ENCODE measurements at places on chromosomes 11 and 22.

DNA sequence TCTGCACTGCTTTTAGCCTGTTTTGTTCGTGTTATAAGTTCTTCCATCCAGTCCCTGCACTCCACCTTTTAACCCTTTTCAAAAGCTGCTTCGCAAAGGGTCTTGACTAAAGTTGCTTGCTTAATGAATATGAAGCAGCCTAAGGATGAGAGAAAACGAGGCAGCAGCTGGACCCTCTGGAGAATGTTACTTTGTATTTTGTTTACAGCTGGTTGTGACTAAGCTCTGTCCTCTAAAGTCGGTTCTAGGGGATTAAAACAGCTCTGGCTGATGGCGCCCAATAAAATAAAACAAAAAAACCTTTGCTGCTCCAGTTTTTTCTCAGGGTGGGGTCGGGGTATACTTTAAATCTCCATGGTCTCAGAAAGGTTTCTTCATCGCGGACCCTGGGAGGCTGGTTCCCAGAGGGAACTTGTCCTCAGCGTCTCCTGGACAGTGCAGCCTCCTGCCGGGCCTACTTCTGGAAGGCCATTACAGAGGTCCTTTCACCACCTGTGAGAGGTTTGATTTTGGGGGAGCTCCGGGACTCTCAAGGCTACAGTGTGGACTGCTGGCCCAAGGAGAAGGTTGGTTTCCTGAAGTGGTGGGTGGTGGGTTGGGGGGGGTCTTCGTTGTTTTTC lies 836 bp upstream of the RBM4 start:
- no peak for DNase-seq

- DNase-seq = no peak
These were observed 51.5 kb upstream of the GAL start for GRCh38 chr11:68632802-68633201.

- DNase-seq = no peak
These were observed 2.6 kb upstream of the ME3 start for GRCh38 chr11:86675017-86675416.

- DNase-seq = no peak
These were observed 2.8 kb upstream of the OR51M1 start for GRCh38 chr11:5380740-5381342.

- no peak for DNase-seq
These were observed 18.4 kb downstream of the PARVB start for GRCh38 chr22:44042249-44043218.

GRCh38 chr11:95485115-95485900 lies 254.3 kb upstream of the SESN3 start:
- DNase-seq = no peak

DNA sequence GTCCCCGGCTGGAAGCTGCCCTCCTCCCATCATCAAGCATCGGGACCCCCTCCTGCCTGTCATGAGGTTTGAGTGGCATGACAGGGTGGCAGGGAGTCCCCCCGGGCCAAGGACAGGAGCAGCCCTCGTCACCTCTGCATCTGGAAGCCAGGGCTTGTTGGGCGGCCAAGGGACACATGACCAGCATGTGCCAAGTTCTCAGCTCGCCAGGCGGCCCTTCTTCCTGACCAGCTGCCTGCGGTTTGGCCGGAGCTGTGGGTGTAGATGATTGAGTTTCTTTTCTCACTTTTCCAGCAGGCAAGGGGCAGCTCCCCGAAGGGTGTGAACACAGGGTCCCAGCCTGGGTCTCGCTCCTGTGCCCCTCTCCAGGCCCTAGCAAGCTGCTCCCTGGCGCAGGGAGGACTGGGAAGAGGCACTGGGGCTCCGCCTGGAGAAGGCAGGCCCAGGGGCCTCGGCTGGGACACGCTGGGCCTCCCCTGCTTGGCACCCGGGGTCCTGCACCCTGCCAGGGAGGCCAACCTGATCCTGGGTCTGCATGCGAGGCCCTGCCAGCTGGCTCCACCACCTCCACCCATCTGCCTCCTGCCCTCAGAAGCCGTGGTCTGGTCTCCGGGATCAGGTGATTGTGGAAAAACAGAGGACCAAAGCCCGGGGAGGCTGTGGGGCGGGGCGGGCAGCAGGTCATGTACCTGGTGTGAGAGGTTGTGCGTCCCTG lies 13.4 kb downstream of the ARHGAP8 start:
- no peak for DNase-seq

GRCh38 chr11:131811383-131811782 lies 441.0 kb downstream of the NTM start:
- DNase-seq = no peak

DNA sequence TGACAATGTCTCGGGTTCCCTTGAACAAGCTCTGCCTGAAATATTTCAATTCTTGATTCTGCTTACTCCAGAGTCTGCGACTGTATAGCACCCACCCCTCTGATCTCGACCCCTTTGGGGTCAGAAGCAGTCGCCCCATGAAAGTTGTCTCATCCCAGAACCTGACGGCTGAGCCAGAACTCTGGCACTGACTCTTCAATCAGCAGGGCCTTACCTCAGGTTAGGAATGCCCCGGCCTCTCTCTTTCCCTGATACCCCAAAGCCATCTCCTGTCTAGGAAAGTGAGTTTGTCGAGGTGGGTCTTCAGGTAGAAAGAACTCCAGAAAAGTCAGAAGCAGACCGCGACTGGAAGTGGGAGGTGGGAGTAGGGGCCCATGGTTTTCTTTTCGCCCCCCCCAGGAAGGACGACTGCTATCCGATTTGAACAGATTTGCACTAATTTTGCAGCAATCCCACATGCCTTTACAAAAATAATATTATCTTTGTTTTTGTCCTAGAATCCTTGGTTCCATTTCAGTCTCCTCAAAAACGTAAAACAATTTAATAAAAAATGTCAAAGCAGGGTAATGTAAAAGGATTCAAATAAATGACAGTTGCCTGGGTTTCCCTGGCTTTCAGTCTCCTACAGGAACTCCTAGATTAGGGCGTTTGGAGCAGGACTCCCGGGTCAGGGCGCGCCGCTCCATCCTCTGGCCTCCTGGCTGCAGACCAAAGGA lies 898 bp upstream of the ROBO3 start:
- DNase-seq = no peak

DNA sequence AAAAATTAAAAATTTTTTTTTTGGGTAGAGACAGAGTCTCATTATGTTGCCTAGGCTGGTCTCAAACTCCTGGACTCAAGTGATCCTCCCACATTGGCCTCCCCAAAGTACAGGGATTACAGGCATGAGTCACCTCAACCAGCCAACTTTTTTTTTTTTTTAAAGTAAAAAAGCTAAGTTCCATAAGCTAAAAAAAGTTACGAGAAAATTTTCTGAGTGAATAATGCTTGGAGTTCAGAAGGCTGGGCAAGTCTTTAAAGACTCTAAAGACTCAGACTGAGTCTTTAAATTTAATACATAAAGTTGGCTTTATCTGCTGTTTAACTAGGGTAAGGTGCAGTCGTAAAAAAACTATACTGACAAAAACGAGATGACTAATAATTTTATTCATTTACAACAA lies 5.6 kb downstream of the DDX6 start:
- no peak for DNase-seq

DNA sequence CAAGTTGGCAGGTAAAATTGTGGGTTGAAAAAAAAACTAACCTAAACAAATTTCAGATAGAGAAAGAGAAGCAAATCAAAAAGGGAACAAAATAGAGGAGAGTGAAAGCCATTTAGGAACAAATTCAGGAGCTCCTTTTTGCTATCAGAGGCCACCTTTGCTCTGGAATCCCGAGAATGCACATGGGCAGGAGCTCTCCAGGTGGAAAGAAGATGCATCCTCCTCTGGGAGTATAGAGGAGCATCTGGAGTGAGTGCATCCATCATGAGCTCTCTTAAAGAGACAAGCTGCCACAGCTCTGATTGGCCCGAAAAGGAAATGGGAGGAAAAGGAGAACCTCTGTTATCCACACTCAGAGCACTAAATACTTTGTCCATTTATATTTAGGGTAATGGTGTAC lies 26.3 kb downstream of the MRGPRX1 start:
- DNase-seq = no peak

DNA sequence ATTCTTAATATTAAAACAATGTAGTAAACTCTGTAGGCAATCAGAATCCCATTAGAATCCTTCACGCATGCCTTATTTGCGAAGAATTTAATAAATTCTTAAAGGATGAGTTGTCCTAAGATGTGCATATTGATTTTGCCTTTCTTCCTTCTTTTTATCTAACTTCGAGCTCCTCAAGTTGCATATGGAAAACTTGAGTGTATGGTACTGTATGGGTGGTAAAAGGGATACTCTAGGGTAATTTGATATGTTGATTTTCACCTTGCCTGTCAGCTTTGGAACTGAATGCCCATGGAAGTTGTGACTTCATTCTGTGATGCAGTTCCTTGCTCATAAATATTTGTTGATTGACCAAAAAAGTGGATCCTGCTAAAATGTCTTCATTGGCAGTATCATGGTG lies 193.8 kb downstream of the DDX10 start:
- DNase-seq = no peak

DNA sequence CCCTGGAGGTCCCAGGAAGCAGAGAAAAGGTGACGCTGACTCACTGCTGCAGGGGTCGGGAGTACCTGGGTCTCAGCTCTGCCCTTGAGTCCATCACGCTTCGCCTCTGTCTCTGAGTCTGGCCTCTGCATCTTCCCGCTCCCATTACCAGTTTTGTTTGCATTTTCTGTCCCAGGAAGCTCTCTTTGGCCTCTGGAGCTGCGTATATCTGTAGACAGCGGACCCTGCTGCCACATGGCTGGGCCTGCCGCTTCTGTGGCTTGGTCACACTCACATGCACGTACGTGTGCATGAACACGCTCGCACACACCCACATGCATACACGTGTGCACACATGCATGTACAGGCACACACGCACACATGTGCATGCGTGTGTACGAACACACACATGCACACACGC lies 20.8 kb upstream of the APOBEC3A start:
- no peak for DNase-seq

- no peak for DNase-seq
These were observed 267.3 kb upstream of the MPPED2 start for GRCh38 chr11:30853439-30853838.

GRCh38 chr22:20469110-20469868 lies 26.3 kb downstream of the KLHL22 start:
- no peak for DNase-seq

DNA sequence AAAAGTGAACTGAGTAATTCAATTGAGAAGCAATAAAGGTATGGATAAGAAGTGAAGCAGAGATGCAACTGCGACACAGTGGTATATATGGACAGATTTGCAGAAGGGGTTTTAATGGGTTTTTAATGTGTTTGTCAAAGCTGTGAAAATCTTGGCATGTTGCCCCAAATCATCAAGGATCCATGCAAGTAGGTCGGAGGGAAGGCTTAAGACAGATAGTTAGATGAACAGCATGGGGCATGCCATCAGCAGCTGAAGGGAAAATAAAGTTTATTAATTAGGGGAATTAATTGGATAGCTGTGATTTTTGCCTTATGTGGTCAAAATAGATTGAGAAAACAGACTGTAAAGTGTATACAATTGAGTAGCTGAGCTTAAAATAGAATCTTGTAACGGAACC lies 840.1 kb downstream of the JRKL start:
- no peak for DNase-seq
